ENCODE measurements at places on chromosomes 16 and 17. TPM values are rescaled to one million over a fixed set of nuclear protein-coding genes. Genes with fewer than 3 reads are reported as not detected.

ACD gene
- 18.2 TPM for total RNA-seq

CLEC3A gene
- total RNA-seq: not detected

DPEP1 gene
- total RNA-seq: not detected

MYL4 gene
- total RNA-seq: not detected

OR2C1 gene
- not detected for total RNA-seq

KRT39 gene
- not detected for total RNA-seq

TP53TG3D gene
- total RNA-seq: not detected

TP53TG3B gene
- total RNA-seq: not detected

OSGIN1 gene
- 0.97 TPM for total RNA-seq

KRT37 gene
- total RNA-seq: not detected

PIK3R5 gene
- total RNA-seq: not detected

CCL8 gene
- not detected for total RNA-seq

DDX52 gene
- 32.2 TPM for total RNA-seq

CCL17 gene
- not detected for total RNA-seq

ESRP2 gene
- total RNA-seq: 0.15 TPM

TNS4 gene
- total RNA-seq: not detected
